ENCODE measurements at places on chromosomes 6 and 20.
A peak's percentile ranks its signal among the peaks of the same experiment; 100 is the strongest.

GRCh38 chr6:96545882-96546281 lies 17.0 kb upstream of the FHL5 start:
- DNase-seq: no peak

- DNase-seq: no peak
These were observed 174.8 kb downstream of the IBTK start for GRCh38 chr6:82072751-82073150.

DNA sequence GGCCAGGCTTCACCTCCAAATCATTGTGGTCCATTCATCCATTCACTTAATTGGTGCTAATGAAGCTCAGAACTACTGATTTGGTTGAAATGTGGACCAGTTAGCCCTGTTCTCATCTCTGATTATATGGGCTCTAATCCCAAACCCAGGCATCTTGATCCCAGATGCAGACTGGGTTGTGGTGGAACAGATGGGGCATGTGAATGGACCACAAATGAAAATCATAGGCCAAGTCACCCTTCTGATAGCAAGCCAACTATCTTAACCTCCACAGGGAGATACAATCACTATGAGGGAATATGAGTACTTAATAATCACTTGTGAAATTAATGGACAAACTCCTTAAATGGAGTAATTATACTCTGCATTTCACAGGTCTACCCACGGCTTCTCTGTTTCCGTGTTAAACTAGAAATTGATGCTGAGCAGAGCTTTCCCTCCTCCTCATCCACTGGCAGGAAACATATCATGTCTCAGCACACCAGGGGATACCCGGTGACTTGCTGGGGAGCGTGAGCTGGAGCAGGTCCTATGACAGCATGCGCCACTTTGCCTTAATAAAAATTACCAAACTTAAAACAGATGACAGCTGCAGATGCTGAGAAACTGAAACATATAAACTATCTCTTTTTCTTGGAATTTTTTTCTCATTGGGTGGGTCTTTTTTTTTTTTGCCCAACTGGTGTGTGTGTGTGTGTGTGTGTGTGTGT lies 108.8 kb upstream of the HEY2 start:
- DNase-seq: no peak

DNA sequence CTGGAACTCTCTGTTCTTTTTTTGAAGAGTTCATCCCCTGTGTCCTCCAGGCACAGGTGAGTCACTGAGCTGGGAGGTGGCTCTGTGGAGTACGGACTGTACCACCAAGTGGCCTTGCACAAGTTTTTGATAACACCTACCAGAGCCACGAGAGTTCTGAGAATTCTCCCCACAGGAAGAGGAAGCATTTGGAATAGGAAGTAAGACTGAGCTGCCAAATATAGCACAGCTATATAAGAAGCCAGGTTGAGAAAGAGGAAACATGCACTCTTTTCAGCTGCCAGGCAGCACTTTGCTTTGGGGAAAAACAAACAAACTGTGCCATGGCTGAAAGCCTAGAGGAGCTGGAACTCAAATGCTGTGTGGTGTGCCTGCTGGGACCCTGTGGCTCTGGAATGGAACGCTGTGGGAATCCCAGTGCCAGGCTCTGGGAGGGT lies 70.8 kb upstream of the RIPOR2 start:
- peak; percentile 42 for DNase-seq

- no peak for DNase-seq
These were observed 621 bp downstream of the NOL7 start for GRCh38 chr6:13615792-13616120.

DNA sequence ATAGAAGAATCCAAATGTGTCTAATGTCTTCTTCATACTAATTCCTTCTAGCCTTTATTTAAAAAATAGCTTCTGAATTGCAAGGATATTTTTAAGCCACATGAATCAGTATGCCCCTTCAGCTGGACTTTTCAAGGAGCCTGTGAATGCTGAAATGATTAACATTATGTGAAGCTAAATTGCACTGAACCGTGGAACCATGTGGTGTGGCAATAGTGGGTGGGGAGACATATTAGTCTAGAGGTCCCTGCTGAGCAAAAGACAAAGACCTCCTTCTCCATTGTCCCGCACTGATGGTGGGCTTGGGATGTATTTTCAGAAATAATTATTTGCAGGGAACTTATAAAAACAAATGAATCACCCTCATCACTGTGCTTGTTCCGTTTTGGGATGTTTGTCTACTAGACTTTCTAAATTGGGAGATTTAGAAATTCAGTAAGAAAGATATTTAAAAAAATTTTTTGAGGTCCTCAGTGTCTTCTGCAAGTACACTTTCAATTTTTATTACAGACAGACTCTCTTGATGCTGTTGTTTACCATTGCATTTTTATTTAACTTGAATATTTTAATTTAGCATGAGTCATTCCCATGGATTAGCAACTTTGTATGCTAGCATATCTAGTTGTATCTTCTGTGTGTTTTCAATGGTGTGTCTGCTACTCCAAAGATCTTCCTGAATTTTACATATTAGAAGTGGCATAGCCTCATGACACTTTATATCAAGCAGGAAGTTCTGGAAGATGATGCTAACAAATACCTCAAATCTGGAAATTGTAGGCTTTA lies 238.1 kb downstream of the LAMA2 start:
- no peak for DNase-seq

DNA sequence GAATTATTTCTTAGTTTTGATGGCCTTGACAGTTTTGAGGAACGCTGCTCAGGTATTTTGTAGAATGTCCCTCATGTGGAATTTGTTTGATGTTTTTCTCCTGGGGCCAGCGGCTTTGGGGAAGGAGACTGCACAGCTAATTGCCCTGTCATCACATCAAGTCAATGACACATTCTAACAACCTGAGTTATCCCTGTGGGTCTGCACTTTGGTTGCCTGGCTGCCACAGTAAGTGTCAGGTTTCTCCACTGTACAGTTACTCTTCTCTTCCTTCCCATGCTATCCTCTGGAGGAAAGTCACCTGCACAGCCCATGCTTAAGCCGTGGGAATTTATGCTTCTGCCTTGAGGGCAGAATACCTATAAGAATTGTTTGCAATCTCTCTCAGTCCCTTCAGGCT lies 1.4 kb upstream of the TREML4 start:
- no peak for DNase-seq

DNA sequence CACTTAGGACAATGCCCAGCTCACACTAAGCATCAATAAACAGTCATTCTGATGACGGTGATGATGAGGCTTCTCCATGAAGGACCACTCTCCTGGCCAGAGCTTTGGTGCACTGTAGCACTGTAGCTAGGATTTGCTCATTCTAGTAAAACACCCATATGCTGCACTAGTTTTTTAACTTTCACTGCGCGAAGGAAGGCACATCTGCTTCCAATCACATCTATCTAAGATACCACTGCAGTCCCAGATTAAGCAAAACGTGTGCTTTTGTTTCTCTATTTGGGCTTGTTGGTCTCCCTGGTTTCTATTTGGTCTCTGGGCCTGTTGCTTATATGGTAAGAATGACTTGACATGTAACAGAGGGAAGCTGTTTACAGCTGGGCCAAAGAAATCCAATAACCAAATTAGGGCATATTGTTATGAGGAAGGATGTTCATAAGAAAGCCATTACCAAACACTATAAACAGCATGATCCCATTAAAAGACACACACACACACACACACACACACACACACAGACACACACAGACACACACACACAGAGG lies 62.4 kb downstream of the FAM229B start:
- no peak for DNase-seq

DNA sequence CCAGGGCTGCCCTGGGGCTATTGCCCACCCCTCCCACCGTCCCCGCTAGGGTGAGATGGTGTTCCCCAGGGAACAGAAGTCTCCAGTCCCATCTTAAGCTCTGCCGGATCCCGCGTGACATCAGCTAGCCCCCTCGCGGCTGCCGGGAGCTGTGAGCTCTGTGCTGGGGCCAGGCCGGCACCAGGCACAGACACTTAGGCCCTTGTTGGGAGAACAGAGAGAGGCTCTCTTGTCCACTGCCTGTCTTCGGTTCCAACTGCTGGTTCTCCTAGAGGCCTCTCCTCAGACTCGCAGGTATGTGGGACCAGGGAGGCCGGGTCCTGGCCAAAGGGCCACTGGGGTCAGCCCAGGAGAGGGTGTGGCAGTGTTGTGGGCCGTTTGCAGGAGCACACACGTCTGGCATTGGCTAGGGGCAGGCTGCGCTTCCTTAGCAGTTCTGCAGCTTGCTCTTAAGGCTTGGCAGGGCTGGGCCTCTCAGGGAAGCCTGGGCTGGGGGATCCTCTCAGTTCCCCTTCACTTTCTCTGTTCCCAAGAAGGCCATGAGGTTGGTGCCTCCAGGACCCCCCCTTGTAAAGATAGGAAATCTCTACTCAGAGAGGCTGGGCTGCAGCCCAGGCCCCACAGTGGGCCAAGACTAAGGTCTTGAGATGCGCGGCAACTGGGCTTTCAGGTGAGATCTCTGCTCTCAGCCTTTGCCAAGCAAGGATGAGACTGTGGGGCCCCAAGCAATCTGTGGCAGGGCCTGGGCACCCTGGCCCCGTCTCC lies 6.3 kb downstream of the SGK2 start:
- no peak for DNase-seq

DNA sequence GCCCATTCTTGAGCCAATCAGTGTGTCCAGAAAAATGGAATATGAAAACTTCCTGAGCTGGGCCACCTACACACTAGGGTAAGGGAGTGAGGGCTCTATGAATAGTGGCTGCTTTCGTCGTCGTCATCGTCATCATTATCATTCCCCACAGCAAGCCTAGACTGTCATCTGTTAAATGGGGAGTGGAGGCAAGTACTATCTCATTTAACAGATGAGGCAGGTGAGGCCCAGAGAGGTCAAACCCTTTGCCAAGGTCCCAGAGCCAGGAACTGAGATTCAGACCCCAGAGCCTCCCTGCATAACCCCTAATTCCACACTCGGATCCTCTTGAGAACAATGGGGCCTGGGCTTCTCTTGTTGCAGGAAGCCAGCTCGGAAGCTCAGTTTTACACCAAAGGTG lies 20.6 kb downstream of the BPIFB1 start:
- DNase-seq: no peak

- no peak for DNase-seq
These were observed 42.3 kb upstream of the MRPS10 start for GRCh38 chr6:42259841-42260395.

DNA sequence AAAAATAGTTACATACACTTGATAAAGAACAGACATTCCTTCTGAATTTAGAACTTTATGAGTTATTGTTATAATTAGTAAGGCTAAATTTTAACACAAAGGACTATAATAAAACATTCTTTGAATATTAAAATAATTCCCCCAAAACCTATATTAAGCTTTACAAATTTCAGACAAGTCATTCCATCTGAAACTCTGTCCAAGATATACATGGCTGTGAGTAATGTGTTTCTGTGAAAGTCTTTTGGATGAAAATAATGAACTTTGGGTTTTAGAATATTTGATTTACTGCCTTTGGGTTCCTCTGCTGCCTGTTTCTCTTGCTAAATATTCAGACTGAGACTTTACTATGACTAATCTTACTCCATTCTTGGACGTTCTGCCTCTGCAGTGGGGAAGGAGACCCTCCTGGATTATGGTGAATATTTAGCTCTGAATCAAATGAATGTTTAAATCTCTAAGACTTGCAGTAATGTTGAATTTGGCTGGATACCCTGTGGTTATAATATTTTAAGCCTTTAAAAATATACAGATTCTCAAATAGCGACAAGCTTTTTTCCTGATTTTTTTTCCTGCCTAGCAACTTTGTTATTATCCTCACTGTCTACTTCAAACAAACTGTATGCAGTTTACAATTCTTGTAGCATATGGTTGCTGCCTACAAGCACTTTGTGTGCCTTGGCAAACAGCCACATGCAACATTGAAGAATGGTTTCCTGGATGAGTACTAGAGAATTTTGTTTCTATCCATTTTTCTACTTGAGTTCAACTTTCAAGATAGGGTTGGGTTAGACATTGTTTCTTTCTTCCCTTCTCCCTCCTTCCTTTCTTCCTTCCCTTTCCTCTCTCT lies 51.4 kb downstream of the TXLNB start:
- no peak for DNase-seq

- DNase-seq: no peak
These were observed 12.0 kb downstream of the LPIN3 start for GRCh38 chr20:41352666-41353065.

GRCh38 chr6:138267971-138268895 lies 49.9 kb upstream of the PBOV1 start:
- DNase-seq: no peak

DNA sequence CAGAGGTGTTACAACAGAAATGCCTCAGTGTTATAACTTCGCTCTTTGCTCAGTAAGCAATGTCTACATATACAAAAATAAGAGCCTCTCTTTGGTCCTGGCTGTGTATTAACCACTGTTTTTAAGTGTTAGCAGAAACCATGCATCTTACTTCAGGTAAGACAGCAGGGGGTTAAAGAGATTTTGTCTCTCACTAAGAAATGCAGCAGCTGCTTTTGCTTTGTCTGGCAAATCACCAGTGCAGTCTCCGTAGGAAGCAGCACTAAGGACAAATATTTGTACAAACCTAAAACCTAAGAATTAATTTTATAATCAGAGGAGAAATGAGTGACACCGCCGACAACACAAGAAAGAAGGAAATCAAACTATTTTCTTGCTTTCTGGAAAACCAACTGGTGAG lies 758 bp downstream of the SMIM28 start:
- no peak for DNase-seq

DNA sequence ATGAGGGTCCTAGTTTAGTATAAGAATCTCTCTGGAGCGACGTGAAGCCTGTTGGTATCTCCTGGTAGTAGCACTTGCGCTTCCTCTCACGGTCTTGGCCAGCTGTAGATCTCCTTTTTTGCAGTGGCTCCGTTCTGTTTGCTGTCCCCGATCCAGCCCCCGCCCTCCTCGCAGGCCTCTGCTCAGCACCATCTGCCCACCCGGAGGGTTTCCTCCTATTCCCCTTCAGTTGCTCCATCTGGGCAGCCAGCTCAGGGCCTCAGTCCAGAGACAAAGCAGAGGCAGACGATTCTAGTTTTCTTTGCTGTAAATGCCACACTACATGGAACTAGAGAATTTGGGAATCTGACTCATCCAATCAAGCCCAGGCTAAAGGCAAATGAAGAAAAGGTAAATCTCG lies 126.6 kb downstream of the TIAM2 start:
- DNase-seq: no peak

GRCh38 chr20:23752481-23753193 lies 1.9 kb upstream of the CST1 start:
- no peak for DNase-seq

GRCh38 chr20:17565169-17565845 lies 4.6 kb upstream of the DSTN start:
- no peak for DNase-seq

DNA sequence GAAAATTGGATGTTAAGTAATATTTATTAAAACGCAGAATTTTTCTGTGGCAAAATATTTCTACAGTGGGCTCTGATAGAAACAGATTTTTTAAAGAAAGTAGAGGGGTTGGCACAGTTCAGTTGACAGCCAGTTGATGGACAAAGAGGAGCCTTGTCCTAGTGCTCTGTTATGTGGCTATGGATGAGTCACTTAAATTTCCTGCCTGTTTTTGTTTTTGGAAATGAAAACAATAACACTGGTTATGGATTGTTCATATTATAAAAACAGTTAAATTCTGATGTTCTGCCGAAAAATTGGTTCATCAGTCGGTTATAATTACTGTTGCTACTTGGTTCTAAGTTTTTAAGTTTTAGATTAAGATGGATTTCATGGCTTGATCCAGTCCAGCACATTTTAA lies 42.8 kb downstream of the MYO6 start:
- no peak for DNase-seq

- no peak for DNase-seq
These were observed 11.1 kb upstream of the TXNDC5 start for GRCh38 chr6:7921632-7922092.

- no peak for DNase-seq
These were observed 174.1 kb downstream of the ADAT2 start for GRCh38 chr6:143276436-143276835.
